Activated CD8-positive, alpha-beta memory T cell treated with anti-CD3 and anti-CD28 coated beads, Interleukin-2, amount 50 U/mL, for 4 hours (primary cell): ENCODE measurements at places on chromosomes 12 and 14.

GRCh38 chr14:90567991-90568390 lies 171.2 kb downstream of the CALM1 start:
- no peak for DNase-seq

DNA sequence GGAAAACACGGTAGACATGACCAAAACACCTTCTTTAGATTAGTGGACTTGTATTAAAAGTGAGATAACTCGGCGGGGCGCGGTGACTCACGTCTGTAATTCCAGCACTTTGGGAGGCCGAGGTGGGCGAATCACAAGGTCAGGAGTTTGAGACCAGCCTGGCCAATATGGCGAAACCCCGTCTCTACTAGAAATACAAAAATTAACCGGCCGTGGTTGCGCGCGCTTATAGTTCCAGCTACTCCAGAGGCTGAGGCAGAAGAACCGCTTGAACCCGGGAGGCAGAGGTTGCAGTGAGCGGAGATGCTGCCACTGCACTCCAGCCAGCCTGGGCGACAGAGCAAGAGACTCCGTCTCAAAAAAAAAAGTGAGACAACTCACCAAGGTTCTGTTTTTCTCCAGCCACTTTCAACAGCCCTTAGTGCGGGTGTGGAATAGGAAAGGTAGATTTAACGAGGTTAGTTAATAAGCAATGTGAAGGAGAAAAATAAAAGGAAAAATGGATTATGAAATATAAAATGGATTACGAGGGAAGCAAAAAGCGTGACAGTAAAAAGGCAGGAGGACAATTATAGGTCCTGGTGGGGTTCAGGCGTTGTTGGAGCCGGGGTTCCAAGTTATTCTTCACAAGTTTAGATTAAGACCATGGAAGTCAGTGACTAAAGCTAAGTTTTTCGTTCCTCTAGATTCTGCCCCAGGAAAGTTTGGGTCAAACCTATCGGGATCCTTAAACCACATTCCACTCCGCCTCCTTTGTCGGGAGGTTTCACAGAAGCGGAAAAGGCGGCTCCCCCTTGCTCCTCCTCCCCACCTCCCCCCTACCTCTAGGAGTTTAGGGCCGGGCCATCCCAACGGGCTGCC lies 534 bp downstream of the PPP2R3C start:
- DNase-seq, result no peak

DNA sequence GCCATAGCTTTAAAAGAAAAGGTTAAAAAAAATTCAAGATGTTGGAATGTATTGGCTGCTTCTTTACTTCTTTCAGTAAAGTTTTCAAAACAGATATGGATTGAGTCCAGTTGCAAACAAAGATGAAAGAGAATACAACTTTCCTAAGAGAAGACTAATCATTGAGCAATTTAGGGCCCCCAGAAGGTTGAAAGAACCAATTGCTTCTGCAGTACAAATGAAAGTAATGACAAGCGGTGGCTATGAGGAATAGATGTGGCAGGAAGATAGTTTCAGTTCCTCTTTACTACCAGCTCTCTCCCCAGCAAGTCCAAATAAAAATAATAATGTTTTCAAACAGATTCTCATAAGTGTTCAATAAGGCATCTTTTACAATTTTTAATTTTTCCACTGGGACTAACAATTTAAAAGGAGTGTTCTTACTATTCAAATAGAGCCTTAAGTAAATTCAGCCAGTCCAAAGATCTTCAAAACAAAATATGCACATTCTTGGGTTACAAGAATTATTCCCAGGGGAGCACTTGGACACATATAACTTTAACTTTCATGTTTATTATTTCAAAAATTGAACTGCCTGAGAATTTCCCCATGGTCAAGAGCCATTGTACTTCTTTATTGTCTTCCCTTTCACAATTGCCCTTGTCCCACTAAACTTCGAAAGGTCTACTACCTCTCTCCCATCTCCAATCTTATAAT lies 62.3 kb upstream of the PPP1R12A start:
- no peak for DNase-seq

- no peak for DNase-seq
These were observed 24.7 kb downstream of the SYNE2 start for GRCh38 chr14:63877550-63877939.

GRCh38 chr14:54652605-54653052 lies 85.7 kb downstream of the SAMD4A start:
- no peak for DNase-seq

DNA sequence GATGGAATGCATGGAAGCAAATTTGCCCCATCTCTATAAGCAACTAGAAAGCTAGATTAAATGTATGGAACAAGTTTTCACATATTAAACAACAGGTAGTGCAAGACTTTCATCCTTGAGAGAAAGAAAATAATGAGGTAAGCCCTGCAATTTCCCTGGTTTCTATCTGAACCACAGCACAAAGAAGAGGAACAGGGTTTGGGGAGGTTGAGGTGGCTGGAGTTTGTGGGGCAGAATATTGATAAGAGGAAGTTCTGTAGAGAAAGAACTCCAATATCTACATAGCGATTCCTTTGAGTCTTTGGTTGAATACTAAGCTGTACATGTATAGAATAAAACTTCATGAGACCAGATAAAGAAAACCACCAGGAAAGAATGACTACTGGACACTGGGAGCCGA lies 96.3 kb upstream of the CCND2 start:
- DNase-seq, result no peak

DNA sequence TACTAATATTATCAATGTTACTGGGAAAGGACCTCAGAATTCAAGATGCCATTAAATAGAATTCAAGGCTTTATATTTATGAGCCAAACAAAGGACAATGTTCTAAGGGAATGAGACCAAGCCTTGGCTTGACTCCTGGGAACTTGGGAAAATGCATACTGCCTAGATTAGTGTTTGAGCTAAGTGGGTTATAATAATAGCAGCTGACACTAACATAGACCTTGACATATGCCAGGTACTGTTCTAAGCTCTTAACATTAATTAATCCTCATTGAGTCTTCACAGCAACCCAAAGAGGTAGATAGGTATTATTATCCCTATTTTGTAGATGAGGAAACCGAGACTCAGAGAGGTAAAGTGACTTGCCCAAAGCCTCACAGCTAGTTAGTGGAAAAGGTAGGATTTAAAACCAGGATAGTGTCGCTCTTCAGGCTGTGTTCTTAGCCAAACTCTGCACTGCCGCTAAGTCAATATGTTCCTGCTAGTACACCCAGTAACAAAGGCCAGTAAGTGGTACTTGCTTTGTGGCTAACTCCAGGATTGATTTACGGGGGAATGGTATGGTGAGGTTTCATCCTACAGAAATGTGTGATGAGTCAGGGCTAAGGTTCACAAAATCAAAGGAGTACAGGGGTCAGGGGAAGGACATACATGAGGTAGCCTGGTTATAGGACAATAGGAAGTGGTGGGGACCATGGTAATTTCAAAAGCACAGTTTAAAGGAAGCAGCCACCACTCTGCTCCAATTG lies 35.8 kb upstream of the PRKAB1 start:
- no peak for DNase-seq

GRCh38 chr14:46571970-46572369 lies 79.6 kb downstream of the RPL10L start:
- no peak for DNase-seq

- no peak for DNase-seq
These were observed 391.1 kb downstream of the PAWR start for GRCh38 chr12:79299447-79300198.

- DNase-seq, result no peak
These were observed 75.0 kb downstream of the DIP2B start for GRCh38 chr12:50579757-50580267.

DNA sequence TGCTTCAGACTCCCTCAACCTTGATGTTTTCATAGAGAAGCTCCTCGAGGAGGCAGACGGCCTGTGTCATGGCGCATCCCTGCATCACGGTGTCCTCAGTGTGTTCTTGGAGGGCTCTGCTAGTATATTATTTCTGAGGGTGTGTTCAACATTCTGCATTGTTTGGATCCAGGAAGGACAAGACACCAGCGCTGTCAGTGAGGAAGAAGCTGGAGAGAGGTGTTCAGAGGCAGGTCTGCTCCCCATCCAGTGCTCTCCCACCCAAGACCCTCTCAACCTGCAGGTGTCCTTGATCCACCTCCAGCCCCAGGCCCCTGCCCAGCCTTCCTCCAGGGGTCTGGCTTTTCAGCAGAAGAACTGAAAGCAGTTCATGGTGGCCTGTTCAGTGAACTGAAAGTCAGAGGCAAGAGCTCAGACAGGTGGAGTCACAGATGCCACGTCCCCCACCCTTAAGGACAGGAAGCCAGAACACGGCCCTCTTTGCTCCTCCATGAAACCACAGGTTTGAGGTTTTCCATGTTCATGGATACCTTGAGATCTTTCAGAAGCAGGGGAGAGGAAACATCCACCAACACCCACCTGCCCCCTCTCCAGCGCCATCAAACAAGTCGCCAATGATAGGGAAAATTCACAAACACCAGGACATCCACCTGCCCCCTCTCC lies 37.4 kb downstream of the DIO3 start:
- DNase-seq, result no peak

- DNase-seq, result no peak
These were observed 336.3 kb downstream of the NOVA1 start for GRCh38 chr14:26261368-26262122.

DNA sequence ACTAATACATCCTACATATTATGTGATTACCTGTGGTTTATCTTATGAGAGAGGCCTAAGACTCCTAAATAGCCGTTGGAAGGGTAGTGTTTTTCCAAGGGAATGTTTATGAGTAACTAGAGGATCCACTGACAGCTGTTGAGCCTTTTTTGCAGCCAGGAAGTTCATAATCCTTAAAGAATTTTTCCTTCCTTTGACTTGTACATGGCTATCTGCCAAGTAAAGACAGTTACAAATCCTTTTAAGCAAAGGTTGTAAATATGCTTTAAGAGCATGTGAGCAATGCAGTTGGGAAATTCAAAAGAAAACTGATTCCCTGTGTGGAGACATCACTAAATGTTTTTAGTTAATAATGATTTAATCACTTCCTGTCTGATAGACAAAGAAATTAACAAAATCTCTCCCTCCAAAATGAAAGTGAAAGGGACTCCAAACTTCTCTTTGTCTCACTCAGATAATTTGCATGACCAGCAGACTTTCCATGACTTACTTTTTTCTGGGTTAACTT lies 333.8 kb downstream of the PDZRN4 start:
- DNase-seq, result no peak

GRCh38 chr12:53709671-53710070 lies 17.6 kb downstream of the CALCOCO1 start:
- no peak for DNase-seq

GRCh38 chr12:94640134-94640928 lies 10.0 kb downstream of the TMCC3 start:
- DNase-seq, result no peak
